ENCODE measurements at places on chromosomes 12 and 14.

GRCh38 chr14:87203346-87203745 lies 789.6 kb downstream of the GALC start:
- DNase-seq: no peak

GRCh38 chr12:119117936-119118335 lies 60.8 kb upstream of the HSPB8 start:
- no peak for DNase-seq

DNA sequence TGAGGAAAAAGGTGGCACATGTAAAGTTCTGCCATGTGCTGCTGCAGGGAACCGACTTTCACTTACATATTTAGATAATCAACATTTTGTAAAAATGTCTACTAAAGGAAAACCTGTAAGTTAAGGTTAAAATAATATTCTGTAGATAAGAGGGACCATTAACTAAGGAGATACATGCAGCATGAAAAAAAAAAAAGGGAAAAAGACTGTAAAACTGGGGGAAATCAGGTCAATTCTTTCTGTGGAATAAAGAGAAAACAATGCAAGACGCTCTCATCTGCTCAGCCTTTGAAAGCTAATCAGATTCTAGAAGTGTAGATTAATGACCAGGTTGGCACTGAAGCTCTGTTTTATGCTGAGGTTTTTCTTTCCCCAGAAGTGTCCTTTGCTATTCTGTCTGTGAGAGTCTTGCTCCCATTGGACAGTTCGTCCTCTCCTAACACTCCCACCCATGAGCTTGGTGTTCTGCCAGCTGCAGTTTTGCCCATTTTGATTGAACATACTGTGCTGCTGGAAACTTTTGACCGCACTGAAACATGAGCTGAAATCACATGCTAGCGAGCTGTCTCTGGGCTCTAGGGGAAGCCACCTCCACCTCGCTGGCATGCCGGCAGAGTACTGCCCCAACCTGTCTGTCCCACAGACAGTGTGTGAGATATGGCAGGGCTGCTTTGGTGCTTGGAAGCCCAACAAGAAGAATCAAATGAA lies 39.7 kb downstream of the PPTC7 start:
- no peak for DNase-seq

- no peak for DNase-seq
Measured at GRCh38 chr12:49556391-49557186, 11.4 kb downstream of the MCRS1 start.

- DNase-seq: no peak
Measured at GRCh38 chr12:1872448-1872847, 46.0 kb downstream of the CACNA2D4 start.

GRCh38 chr14:70670992-70671651 lies 29.4 kb downstream of the TTC9 start:
- no peak for DNase-seq

GRCh38 chr12:90199006-90199405 lies 490.4 kb upstream of the ATP2B1 start:
- DNase-seq: no peak

- peak; percentile 52 for DNase-seq
Measured at GRCh38 chr12:132834181-132834711, 5.6 kb upstream of the GOLGA3 start.

DNA sequence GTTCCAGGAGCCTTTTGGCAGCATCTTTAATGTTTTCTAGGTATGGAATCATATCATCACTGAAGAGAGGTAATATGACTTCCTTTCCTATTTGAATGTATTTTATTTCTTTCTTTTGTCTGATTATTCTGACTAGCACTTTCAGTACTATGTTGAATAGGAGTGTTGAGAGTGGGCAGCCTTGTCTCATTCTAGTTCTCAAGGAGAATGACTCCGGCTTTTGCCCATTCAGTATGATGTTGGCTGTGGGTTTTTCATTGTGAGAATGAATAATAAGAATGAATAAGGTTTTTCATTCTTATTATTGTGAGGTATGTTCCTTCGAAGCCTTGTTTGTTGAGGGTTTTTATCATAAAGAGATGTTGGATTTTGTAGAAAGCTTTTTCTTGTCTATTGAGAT lies 98.9 kb downstream of the GPHN start:
- peak; percentile 17 for DNase-seq

DNA sequence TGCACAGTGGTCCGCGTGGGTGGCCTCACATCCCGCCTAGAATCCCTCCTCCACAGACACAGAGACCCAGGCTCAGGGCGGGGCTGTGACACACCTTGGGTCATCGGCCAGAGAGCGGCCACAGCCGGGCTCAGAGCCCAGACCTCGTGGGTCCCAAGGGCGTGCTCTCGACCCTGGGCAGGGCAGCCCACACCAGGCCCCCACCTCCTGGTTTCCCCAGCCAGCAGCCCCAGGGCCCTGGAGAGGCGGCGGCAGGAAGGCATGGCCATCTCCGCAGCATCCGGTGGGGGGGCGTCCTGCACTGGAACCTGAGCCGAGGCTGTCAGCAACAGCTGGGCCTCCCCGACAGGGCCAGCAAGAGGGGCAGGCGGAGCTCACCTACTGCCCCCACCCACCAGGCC lies 15.2 kb downstream of the JAG2 start:
- DNase-seq: no peak

GRCh38 chr12:107105410-107105703 lies 12.0 kb upstream of the CRY1 start:
- no peak for DNase-seq

DNA sequence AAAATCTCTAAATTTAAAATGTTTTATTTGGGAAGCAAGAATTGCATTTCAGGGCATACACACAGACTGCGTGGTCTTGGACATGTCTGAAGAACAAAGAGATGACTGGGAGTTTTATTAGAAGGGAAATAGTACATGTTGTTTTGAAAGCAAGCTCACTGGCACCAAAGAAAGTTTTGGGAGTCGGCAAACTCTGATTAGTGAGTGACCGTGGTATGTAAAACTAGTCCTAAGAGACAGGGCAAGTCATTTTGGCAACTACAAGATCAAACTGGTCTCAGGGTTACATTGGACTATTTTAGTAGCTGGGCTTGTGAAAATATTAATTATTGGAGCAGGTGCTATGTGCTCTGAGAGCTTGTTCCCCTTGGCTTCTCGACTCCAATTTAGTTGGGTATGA lies 14.9 kb downstream of the TMEM116 start:
- DNase-seq: no peak

- DNase-seq: no peak
Measured at GRCh38 chr12:26177283-26177682, 18.1 kb upstream of the SSPN start.
